ENCODE measurements at places on chromosomes 11 and 22.

DNA sequence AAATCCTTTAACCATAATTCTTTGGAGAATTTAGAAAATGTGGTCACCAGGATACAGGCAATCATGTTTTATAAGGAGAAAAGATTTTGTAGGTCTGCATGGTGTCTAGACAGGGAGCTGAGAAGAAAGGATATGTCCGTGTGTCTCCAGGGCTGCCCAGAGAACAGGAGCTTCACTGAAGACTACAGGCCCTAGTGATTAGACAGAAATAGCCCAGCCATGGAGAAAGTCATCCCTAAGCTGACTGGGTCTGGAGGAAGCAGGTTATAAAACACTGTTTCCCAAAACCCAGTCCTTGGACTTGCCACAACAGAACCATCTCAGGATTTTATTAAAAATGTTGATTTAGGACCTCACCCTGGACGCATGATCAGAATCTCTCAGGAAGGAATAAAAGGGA is 84.4 kb downstream of the GALNT18 start:
- ATAC-seq, result no peak

DNA sequence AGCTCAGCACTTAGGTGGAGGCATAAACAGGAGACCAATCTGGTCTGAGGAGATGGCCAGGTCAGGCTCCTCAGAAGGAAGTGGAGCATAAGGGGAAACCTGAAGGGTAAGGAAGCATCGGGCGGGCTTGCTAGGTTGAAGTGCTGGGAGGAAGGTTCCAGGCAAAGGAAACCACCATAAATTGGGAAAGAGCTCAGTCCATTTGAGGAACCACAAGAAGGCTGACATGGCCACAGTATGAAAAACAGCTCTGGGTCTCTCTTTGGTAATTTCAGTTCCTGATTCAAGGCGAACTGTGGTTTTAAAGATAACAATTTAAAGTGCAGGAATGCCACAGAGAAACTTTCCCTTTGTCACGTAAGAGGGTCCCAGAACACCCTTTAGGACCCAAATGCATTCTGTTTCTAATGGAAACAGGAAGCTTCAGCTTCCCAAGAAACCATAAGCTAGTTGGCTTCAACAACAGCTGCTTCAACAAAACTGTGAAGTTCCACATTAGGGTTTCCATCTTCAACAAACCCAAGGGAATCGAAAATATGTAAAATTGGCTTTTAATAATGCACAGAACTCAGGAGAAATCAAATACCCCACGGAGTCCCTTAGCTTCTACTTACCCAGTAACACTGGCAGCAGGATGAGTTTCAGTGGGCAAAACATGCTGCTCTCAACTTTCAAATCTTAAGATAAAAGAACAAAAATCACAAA is 10.4 kb downstream of the JAML start:
- ATAC-seq, result peak; percentile 67

- no peak for ATAC-seq
Measured at GRCh38 chr11:86397351-86397750, 22.7 kb downstream of the CCDC81 start.

DNA sequence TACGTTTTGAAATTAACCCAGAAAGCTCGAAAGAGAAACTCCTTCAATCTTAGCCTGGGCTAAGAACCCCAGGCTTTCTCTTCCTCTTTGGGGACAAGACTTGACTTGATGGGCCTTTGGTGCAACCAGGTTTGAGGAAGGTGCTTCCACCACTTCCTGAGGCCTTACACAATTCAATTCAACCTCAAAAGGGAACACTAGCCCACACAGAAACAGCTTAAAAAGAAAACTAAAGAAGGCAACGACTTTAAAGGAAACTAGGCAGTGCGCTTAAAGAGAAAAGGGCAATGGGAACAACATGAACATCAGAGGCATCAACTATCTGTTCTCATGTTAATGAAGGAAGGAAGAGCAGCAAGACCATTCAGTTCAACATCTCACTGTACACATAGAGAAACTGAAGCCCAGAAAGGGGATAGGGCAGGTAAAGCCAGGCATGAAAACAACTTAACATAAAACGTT is 24.8 kb downstream of the PAK1 start:
- ATAC-seq, result peak; percentile 85

- no peak for ATAC-seq
Measured at GRCh38 chr11:28108958-28109357, 770 bp downstream of the METTL15 start.

DNA sequence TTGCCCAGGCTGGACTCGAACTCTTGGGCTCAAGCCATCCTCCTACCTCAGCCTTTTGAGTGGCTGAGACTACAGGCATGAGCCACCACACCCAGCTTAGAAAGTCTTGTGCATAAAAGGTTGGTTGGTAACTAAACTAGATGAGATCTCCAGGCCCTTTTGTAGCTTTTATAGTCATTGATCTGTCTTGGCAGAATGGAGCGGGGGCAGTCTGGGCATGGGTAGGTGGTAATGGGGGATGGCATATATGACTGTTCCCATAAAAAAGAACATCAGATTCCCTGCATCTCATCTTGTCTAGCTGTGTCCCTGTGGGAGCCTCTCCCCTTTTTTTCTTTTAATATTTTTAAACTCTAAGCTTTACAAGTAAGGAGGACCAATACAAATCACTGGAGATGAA is 30.2 kb downstream of the ABCC8 start:
- no peak for ATAC-seq

- ATAC-seq, result no peak
Measured at GRCh38 chr11:44319170-44319551, 9.2 kb upstream of the ALX4 start.

GRCh38 chr11:42674436-42674835 is 637.4 kb upstream of the API5 start:
- ATAC-seq, result no peak

- no peak for ATAC-seq
Measured at GRCh38 chr11:70419307-70420007, 21.1 kb downstream of the CTTN start.

- ATAC-seq, result no peak
Measured at GRCh38 chr11:45657496-45658260, 7.7 kb downstream of the CHST1 start.

GRCh38 chr11:17611503-17612220 is 64.6 kb downstream of the OTOG start:
- no peak for ATAC-seq

DNA sequence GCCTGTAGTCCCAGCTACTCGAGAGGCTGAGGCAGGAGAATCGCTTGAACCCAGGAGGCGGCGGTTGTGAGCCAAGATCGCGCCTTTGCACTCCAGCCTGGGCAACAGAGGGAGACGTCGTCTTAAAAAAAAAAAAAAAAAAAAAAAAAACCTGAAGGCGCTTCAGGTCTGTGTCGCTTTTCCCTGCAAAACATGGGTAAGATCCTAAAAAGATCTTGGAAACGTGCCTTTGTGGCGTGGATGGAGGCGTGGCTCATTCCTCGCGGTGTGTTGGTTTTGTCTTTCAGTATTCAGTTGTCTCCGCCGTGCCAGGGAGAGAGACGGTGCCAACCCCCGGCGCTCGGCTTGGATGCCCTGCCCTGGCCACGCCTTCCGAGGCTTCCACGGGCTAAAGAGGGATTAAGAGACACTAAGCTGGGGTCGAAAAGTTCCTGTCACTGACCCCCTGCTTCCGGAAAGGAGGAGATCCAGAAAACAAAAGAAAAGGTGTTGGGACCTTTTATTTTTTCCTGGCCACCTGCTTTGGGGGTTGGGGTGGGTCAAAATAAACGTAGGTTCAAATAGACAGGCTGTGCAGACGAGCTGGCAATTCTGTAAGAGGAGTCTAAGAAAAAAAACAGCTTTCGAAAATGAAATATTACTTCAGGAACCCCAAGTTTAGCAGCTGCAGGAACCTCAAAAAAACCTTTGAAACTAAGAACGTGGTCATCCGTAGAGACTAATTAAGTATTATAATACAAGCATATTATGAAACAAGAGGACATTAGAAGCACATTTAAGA is 1.1 kb upstream of the SLC35F2 start:
- no peak for ATAC-seq

DNA sequence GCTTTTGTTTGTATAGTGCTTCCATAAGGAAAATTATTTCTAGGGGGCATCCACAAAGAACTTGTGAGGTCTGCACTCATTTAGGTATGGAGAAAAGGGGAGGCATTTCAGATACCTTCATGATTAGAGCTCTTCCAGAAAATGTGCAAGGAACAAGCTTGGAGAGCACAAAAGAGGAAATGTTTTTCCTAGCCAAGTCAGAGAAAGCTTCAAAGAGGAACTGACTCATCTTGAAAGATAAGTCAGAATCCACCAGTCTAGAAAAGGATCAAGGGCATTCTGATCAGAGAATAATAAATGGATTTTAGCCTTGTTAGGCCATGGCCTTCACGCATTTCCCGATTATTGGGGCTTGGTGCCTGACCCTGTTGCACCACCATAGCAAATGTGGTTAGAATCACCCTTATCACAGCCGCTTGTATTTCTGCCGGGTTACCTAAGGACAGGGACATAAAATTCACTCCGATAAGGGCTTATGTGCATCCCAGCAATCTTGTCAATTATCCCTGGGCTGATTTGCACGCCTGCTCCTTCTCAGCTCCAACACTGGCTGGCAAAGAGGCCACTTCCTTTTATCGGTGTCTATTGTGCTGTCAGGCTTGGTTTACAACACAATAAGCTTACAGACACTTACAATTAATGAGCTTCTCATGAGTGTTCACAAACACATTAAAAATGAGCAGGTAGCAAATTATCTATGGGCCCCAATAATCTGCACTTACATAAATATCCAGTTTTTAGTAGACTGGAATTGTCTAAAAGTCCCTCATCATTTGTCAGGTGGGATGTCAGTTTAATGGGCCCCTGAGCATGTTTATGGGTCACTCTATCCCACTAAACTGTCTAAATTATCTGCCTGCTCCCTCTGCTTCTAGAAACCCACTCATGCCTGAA is 613.5 kb downstream of the SOX6 start:
- no peak for ATAC-seq

GRCh38 chr11:132980670-132981069 is 551.6 kb downstream of the OPCML start:
- ATAC-seq, result no peak

GRCh38 chr22:36386351-36386899 is 1.3 kb downstream of the MYH9 start:
- ATAC-seq, result peak; percentile 63

DNA sequence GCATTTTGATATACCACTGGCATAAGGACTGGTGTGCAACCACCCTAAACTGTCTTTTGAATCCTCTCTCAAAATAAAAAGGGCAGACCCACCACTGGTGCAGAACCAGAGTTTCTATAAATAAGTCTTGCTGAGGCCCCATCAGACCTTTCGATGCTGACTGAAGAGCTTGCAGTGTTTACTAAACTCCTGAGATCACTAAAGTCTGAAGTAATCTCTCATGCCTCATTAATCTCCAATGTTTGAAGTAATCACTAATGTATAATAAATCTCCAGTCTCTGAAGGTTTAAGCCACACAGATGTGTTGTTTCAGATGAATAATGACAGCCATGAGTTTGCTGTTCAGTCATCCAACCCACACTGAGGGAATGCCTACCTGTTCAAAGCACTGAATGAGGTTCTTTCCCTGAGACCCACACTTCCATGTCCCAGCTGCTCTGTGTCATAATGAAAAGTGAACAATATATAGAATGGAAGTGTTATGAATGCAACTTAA is 50.6 kb upstream of the DEUP1 start:
- no peak for ATAC-seq

DNA sequence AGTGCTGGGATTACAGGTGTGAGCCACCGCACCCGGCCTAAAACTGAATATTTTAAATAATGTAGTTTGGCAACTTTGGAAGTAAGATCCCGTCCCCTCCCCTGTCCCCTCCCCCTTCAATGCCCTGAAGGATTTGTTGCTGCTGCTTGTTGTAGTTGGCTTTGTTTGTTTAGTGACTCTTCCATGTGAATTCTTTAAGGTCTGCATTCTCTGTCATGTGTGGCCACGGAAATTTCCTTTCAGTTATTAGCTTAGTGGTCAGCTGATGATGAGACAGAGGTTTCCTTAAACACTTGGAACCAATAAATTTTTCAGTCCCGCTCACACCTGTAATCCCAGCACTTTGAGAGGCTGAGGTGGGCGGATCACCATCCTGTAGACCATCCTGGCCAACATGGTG is 109.9 kb downstream of the MPPED1 start:
- no peak for ATAC-seq

GRCh38 chr22:37802310-37803194 is 5.2 kb upstream of the GCAT start:
- ATAC-seq, result no peak

GRCh38 chr11:128739589-128739988 is 45.7 kb downstream of the FLI1 start:
- ATAC-seq, result no peak

DNA sequence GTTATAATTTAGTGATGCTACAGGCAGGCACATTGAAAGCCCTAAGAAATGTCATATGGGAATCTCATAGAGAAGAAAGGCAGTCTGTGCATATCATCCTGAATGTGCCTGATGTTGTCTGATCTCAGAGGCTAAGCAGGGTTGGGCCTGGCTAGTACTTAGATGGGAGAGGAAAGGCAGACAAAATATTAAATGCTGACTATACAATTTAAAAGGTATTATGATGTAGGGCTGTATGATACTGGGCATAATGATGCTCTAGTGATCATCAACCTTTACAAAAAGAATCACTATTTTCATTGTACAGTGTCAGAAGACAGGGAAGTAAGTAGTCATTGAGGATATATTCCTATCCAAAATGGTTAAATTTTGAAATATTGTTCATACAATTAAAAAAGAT is 119.8 kb downstream of the UVRAG start:
- ATAC-seq, result no peak

- ATAC-seq, result no peak
Measured at GRCh38 chr11:36997656-36998055, 399.6 kb upstream of the RAG2 start.

- ATAC-seq, result no peak
Measured at GRCh38 chr22:47194476-47195155, 432.2 kb downstream of the TBC1D22A start.

GRCh38 chr11:82906236-82906635 is 4.7 kb downstream of the DDIAS start:
- no peak for ATAC-seq

DNA sequence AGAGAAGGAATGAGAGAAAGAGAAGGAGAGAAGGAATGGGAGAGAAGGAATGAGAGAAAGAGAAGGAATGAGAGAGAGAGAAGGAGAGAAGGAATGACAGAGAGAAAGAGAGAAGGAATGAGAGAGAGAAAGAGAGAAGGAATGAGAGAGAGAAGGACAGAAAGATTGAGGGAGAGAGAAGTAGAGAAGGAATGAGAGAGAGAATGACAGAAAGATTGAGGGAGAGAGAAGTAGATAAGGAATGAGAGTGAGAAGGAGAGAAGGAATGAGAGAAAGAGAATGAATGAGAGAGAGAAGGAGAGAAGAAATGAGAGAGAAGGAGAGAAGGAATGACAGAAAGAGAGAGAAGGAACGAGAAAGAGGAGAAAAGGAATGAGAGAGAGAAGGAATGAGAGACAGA is 34.1 kb upstream of the APOL5 start:
- ATAC-seq, result no peak

DNA sequence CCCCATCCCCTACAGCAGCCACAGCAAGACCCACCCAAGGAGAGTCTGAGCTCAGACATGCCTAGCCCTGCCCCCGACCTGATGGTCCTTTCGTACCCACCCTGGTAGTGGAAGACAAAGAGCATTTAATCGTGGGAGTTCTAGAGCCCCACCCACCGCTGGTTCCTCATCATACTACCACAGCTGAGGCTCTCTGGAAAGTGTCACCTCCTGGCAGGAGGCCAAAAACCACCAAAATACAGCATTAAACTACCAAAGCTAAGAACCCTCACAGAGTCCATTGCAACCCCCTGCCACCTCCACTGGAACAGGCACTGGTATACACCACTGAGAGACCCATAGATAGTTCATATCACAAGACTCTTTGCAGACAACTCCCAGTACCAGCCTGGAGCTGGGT is 311.1 kb downstream of the TENM4 start:
- ATAC-seq, result no peak

GRCh38 chr11:2160736-2161259 is at the start of gene INS:
TSS of gene INS (minus strand) at chr11:2161209. CDS start at chr11:2160971, 238 bp downstream.
- ATAC-seq, result no peak

GRCh38 chr11:68932933-68933577 is 29.4 kb downstream of the IGHMBP2 start:
- no peak for ATAC-seq
